ENCODE measurements at places on chromosomes 16 and 17.

GRCh38 chr16:85916141-85916890, 17.4 kb downstream of the IRF8 start:
- DNase-seq = no peak

DNA sequence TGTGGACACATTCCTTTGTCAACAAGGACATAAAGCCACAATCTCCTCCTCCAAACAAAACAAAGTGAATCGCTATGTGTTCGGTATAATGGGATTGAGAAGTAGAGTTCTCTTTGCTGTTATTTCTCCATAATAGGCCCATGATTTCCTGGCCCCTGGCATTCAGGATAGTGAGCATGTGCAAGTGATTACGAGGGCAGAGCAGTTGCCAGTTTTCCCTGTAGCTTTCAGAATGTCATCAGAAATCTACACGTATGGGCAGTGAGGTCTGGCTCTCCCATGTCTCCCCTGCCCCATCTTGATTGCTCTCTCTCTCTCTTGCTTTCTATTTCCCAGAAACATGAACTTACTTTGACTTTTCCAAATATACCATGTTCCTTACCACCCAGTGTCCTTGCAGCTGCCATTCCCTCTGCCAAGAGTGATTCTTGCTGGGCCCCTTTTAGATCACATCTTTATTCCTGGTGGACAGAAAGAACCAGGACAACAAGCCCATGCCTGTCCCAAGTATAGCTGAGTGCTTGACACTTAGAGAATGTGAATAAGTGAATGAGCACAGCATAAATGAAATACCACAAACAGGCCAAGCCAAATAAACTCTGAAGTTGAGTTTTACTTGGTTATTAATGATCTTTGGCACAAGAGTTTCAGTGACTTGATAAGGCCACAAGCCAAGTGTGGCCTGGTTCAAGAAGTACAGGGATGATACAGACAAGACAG, 273.1 kb downstream of the CDH13 start:
- no peak for DNase-seq

DNA sequence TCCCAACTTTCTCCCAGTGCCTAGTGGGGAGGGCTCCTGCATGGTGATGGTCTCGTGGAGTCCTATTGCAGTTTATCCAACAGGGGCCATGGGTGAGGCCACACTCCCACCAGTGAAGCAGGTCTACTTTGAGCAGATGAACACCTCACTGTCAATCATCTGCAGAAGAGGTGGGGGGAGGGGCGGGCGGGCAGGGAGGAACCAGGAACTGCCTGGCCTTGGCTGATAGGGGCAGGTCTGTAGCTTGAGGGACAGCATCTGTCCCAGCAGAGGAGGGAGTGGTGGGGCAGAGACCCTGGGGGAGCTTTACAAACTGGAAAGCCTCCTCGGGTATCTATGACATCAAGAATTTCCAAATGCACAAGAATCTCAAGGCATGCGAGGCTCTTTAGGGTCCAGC, 58.7 kb upstream of the ZNF423 start:
- DNase-seq = no peak

- DNase-seq = peak; percentile 59
Measured at GRCh38 chr16:15482068-15482747, 47.8 kb downstream of the BMERB1 start.

- DNase-seq = no peak
Measured at GRCh38 chr17:68803164-68803929, 151.8 kb downstream of the ABCA8 start.

DNA sequence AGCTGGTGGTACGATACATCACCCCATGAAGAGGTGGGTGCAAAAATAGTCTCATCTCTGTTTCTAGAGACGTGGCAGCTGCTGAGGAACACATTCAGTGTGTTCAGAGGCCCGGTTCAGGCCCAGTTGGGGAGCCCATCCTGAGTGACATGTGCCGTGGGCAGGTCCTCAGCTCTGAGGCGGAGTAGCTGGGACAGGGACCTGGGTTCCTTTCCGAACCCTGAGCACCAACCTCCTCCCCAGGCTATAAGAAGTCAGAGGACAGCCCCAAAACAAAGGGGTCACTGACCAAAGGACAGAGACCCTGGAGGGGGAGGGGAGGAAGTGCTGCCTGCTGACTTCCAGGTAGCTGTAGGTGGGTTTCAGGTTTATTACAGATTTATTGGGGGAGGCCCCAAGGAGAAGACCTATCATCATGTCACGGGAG, 5.1 kb downstream of the LDHD start:
- DNase-seq = no peak

- no peak for DNase-seq
Measured at GRCh38 chr16:51825779-51826178, 674.7 kb upstream of the SALL1 start.

- DNase-seq = no peak
Measured at GRCh38 chr16:73059779-73060615, 12.1 kb upstream of the ZFHX3 start.

DNA sequence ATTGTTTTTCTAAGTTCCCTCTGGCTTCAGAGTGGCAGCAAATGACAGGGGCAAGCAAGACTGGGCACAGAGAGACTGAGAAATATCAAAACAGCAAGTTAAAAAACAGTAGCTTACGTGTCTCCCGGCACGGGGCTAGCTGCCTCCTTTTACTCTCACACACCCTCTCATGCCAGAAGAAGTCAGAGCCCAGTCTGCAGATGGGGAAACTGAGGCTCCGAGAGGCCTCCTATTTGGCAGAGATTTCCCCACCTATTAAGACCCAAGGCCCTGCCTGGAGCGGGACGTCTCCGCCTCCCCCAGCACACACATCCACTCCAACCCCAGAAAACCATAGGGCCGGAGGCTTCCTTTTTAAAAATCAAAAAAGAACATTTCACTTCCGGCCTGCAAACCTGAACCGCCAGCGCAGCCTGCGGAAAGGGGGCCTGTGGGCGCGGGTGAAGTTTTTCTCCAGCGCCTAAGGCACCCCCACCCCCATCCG, 832 bp downstream of the CARHSP1 start:
- no peak for DNase-seq

- DNase-seq = no peak
Measured at GRCh38 chr17:61556224-61557188, 34.5 kb downstream of the NACA2 start.

GRCh38 chr17:82802075-82802780, 37.6 kb downstream of the ZNF750 start:
- DNase-seq = no peak

GRCh38 chr17:49696233-49696761, 11.5 kb downstream of the SLC35B1 start:
- DNase-seq = peak; percentile 81

DNA sequence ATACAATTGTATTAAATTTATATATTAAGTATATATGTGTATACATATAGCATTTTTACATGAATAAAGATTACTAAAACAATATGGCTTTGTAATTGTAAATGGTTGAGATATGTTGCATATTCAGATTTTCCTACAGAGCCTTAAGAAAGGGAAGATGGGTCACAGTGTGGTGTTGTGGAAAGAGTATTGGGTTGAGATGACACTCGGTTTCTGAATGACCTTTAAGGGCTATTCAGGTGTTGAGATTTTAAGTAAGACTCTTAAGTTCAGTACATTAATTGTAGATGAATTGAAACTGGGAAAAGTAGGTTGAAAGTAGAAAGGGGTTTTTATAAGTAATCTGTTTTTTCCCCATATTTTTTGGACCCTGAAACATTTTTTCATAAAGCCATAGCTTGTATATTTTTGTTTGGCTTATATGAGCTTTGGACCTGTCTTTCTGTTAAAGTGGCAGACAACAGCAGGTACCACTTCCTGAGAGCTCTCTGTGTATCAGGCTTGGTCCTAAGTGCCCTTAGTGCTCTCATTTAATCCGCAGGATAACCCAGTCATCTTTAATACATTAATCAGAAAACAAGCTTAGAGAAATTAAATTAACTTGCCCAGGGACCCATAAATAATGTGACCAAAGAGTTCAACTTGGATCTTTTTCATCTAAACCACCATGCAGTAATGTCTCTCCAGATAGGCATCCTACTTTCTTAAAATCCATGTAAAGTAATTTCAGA, 48.5 kb upstream of the MRC2 start:
- no peak for DNase-seq

DNA sequence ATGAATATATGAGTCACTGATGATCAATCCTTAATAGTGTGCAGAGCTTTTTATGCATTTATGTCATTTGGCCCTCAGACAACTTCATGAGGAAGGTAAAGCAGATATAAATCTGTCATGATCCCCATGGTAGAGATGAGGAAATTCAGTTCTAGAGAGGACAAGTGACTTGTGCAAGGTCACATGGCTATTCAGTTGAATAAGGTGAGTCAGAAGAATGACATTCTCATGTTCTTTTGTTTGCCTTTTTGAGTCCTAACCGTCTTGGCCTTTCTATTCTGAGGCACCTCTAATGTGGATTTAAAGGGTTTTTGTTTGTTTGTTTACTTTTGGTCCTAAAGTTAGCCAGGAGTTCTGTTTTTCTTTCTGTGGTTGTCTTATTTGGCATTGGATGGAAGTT, 116.2 kb upstream of the ELAC2 start:
- no peak for DNase-seq

DNA sequence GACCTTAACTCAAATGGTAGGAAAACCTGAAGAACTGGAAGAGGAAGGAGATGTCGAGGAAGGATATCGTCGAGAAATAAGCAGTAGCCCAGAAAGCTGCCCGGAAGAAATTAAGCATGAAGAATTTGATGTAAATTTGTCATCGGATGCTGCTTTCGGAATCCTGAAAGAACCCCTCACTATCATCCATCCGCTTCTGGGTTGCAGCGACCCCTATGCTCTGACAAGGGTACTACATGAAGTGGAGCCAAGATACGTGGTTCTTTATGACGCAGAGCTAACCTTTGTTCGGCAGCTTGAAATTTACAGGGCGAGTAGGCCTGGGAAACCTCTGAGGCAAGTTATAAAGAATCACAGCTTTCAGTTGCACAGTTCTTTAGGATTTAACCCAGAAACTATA, 15.5 kb downstream of the ERCC4 start:
- no peak for DNase-seq

- no peak for DNase-seq
Measured at GRCh38 chr16:22670044-22670536, 143.9 kb upstream of the HS3ST2 start.

DNA sequence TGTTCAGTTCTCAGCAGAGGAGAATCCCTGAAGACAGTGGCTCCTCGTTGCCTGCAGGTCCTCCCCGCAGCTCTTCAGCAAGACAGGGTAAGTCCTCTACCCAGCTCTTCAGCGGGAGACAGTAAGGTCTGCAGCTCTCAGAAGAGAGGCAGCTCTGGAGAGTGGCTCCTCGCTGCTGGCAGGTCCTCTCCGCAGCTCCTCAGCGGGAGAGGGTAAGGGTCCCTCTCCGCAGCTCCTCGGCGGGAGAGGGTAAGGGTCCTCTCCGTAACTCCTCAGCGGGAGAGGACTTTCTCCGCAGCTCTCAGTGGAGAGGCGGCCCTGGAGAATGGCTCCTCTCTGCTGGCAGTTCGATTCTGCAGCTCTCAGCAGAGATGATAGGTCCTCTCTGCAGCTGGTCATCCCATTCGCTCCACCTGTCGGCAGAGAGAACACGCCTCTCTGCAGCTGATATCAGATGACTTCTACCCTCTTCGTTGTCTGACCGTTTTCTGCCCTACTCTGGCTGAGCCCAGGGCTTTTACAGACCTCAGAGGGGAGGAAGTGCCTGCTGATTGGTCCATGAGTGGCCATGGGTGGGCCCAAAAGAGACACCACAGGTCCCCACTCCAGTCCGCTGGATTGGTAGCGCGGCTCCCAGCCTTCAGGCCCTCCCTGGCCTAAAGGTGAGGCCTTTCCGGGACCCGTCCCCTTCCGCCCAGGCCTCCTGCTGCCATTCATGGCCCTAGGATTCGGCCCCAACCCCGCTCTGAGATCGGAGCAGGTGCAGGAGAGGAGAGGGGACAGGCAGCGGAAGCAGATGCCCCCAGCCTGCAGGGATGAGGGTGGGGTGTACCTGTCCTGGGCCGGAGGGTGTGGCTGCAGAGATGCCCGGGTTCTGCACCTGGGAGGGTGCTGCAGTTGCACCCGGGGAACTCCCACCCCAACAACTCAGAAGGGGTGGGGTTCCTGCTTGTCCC, 11.9 kb upstream of the SHCBP1 start:
- no peak for DNase-seq

GRCh38 chr16:79013930-79014660, 586.4 kb downstream of the MAF start:
- no peak for DNase-seq

DNA sequence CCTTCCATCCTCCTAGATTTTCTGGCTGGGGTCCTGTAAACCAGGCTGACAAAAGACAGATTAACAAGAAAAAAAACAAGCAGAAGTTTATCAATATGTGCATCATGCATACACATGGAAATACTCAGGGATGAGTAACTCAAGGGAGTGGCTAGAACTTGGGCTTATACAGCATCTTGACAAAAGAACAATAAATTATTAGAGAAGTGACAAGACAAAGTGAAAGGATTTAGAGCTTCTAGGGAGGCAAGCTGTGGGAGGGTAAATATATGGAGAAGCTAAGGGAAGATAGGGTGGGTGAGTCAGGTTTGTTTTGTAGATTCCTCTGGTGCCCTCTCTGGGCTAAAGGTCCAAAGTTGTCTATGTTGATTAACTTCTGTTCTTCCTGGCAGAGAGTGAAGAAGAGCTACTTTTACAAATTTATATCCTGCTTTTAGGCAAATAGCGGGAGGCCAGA, 48.0 kb upstream of the NDRG4 start:
- DNase-seq = no peak

GRCh38 chr16:87115646-87116045, 201.5 kb downstream of the C16orf95 start:
- no peak for DNase-seq

- DNase-seq = peak; percentile 85
Measured at GRCh38 chr17:66301864-66302741, at the start of gene PRKCA. Gene PRKCA, plus strand, starts transcription at chr17:66302613.

- DNase-seq = no peak
Measured at GRCh38 chr16:75203667-75204409, 3.1 kb downstream of the CTRB2 start.

GRCh38 chr16:75996491-75996890, 270.2 kb upstream of the CPHXL start:
- DNase-seq = no peak

DNA sequence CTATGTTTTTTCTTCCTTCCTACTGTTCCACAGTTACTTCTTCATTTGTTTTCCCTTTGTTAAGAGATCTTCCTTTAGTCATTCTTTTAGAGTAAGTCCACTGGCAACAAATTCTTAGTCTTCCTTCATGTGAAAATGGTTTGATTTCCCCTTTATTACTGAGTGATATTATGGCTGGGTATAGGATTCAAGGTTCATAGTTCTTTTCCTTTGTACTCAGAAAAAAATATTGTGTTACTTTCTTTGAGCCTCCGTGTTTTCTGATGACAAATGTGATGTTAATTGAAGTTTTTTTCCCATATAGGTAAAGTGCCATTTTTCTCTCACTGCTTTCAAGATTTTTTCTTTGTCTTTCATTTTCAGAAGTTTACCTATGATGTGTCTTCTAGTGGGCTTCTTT, 283.1 kb upstream of the TBX2 start:
- no peak for DNase-seq
